Foreskin fibroblast (primary cell): ENCODE measurements at places on chromosomes 2 and 18.

- DNase-seq, result peak; percentile 48
These were observed 129.2 kb downstream of the RBMS1 start for GRCh38 chr2:160364364-160364763.

- DNase-seq, result no peak
These were observed 131.4 kb downstream of the STRN start for GRCh38 chr2:36834731-36835524.

DNA sequence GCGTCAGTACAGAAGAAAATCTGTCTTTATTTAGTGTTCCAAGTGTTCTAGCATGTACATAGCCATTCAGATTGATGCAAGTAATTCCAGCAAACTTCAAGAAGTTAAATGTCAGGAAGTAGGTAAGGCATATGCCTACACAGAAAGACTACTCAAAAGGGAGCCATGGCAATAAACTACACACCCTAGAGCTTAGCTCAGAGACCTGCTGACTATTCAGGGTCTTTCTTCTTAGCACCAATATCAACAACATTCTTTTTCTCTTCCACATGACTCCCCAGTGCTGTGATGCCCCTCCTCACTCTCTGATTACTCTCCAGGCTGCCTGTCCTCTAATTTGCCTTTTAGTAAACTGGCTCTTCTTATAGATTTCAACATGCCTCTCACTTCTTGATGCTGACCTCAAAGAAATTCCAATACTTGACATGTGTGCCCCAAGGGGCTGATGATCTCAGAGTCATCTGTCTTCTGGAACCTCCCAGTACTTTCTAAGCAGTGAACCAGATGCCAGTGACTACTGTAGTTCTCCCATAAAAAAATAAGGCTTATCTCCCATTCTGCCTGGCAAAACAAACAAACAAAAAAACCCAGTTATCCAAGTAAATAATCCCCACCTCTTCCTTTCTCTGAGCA, 909.2 kb upstream of the FANCL start:
- DNase-seq, result no peak

GRCh38 chr2:185537689-185538088, 200.9 kb upstream of the FSIP2 start:
- no peak for DNase-seq

DNA sequence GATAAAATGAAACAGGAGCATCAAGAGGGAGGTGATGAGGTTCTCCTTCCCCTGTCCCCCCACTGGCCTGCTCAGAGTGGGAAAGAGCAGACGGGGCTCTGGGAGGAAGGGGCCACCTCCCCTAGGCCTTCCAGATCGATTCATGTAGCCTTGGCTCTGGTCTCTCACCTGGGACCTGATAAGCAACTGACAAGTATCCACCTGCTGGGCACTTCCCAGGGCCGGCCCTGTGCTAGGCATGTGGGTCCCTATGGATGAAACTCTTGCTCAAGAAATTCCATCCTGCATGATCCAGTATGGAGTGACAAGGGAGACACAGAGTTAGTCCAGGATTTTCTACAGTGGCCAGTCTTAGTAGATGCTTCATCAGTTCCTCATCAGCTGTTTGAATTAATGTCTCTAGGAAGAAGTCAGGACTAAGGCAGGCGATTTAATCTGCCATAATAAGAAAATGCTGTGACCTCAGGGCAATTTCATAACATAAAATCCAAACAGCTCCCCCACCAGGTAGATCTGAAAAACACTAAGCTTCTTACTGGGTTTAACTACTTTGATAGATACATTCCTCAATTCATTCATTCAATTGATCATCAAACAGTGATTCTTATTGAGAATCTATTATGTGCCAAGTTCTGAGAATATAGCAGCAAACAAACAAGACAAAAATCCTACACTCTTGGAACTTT, 44.7 kb upstream of the ZFP36L2 start:
- no peak for DNase-seq

DNA sequence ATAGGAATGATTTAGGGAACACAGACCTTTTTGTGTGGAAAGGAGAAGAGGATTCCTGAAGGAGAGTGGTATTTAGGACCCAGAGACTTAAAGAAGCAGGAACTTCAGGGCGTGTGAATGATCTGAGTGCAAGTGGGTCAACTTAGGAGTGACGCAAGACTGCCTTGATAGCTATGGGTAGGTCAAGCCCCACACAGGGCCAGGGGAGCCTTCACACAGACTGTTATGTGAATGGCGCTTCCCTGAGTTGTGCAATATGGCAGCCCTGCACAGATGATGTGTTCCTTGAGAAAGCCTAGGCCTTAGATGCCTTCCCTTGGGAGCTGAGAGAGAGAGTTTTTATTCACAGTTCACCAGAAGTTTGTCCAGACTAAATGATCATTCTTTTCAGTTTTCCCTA, 47.1 kb upstream of the IGFBP5 start:
- no peak for DNase-seq

GRCh38 chr18:12554796-12555388, 103.0 kb downstream of the SPIRE1 start:
- no peak for DNase-seq

- no peak for DNase-seq
These were observed 93.4 kb downstream of the GLI2 start for GRCh38 chr2:120828829-120829632.

DNA sequence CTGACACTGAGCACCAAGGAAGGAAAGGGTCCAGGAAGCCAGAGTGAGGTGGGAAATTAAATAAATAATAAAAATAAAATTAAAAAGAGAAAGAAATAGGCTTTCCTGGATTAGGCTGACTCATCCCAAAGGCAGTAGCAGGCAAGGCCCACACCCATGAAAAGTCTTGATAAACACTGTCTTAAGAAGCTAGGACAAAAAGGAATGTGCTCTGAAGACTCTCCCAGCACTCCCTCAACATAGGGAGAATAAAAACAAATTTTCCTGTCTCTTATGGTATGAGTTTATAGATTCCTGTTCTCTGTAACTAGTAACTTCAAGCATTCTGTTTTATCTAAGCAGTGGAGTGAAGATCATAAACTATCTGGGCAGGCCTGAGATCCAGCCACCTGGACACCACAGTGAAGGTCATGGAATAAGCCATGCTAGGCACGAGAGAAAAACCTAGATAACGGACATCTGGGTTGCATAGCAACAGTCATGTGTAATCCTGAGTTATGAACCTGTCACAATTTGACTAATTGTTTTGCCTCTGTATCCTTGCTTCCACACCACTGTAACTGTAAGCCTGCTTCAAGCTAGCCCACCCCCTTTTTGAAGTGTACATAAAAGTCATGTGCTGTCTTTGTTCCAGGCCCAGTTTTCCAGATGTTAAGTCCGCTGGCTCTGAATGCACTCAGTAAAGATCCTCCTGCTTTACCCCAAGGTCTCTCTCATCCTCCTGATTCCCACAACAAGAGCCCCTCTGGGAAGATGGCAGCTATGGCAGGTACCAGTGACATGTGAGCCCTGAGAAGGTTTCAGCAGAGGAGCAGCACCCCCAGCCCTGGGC, 107.8 kb downstream of the NDUFA10 start:
- DNase-seq, result no peak

- DNase-seq, result peak; percentile 76
These were observed 4.7 kb downstream of the EEF1B2 start for GRCh38 chr2:206164261-206164862.

DNA sequence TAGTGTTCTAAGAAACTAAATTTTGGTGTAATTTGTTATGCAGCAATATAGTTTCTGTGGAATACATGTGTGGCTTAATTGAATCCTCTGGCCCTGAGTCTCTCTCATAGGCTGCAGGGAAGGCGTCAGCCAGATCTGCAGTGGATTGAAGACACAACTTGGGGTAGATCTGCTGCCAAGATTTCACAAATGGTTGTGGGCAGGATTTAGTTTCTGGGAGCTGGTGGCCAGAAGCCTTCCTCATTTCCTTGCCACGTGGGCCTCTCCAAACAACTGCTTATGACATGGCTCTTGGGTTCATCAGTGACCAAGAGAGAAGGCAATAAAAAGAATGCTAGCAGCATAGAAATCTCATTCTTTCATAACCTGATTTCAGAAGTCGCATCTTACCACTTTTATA, 28.2 kb downstream of the CCDC102B start:
- DNase-seq, result peak; percentile 50

- DNase-seq, result no peak
These were observed 106.8 kb downstream of the GRB14 start for GRCh38 chr2:164514491-164514890.

DNA sequence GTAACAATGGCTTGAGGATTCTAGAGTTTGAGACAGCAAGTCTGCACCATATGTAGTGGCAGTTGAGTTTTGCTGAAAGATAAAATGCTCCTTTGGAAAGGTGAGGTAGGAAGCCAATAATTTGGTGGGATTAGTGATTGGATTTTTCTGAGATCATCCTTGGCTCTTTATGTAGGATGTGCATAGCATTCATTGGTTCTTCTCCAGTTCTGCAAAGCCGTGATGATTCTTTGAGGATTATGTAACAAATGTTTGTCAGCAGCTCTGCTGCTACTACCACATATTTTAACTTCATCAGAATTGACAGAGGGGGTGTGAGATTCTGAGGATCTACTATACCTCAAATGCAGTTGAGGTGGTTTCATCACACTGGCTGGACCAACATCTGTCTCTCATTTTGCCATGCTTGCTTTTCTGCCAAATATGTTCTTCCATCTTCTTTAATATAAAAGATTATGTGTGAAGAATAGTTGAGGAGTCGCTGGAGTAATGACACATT, 188.9 kb upstream of the RASGRP3 start:
- peak; percentile 34 for DNase-seq

GRCh38 chr2:168355121-168355520, 101.0 kb upstream of the CERS6 start:
- DNase-seq, result no peak

DNA sequence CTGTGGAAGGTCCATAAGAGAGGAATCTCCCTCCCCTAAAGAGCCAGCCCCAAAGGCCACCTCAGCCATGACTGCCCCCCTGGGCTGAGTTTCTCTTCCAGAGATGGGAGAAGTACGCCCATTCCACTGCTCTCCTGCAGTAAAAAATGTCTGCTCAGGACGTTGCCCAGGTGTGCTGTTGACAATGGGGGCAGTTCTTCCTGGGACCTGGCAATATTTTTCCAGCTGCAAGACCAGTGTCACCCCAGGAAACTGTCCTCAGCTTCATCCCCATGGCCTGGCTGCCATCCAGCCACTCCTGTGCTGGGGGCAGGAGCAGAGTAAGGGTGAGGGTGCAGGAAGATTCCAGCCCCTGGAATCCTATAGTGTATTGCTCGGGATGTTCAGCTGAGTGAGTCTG, 14.3 kb downstream of the CELF4 start:
- no peak for DNase-seq

DNA sequence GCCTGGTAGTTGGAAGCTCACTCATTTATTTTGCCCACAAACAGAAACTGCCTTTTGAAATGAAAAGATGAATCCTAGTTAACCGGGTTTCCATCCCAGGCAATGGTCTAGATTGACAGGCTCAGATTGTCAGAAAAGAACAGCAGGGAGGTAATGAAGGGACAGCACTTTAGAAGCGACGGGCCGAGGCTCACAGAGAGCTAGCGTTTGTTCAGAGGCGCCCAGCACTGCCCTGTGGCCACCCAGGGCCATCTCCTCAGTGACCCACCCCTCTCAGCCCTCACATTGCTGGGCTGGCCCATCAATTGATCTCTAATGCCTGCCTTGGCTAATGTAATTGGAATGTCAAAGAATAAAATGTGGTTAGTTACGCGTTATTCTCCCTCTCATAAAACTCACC, 304.8 kb downstream of the CDCA7 start:
- no peak for DNase-seq

- DNase-seq, result no peak
These were observed 110.3 kb downstream of the KCNF1 start for GRCh38 chr2:11022064-11022463.

DNA sequence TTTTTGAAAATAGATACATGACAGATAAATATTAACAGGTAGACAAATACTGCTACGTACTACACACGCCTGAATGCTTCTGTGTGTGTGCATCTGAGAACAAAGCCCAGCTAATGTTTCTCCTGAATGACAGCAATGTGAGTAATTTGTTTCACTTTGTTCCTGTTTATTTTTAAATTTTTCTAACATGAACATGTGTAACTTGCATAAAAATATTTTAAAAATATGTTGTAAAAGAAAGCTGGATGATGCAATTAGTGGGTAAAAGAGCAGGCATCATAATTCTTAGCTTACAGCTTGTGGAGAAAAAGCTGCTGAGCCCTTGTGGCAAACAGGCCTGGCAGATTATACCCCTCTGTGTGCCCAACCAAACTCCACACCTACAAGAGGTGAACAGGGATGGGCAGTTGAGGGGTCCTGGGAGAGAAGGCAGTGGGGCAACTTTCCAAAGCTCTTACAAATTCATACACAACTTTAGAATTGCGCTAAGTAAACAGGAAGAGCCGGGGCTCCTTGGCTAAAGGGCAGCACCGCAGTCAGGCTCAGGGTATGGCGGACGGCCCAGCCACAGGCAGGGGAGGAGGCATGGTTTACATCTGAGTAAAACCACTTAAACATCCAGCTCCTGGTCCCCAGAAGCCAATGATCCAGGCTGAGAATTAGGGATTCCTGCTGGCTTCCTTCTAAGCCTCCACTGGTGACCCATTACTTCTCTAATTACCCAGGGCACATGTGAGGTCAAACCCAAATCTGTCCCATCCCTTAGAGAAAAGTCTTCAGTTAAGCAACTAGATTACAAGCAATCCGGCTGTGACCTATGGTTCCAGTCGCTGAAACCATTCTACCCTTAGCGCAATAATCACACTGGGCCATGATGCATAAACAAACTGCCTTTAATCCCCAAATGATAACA, 14.0 kb downstream of the PXDN start:
- peak; percentile 96 for DNase-seq

DNA sequence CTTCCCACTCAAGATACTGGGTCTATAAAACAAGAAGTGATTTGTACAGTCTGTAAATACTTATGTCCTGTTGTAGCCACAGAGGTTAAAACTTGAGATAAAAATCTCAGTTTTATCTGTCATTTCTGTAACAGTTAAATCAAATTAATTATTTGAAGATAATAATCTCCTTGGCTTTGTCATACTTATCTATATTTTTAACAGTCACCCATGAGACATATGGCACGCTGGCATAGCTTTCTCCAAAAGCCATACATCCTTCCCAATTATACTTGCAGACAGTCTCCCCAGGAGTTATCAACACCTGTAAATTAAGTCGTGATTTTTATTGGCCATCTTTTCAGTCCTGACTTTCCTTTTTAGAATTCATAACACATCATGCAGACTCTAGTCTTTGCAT, 68.9 kb upstream of the UNC80 start:
- DNase-seq, result no peak

- DNase-seq, result no peak
These were observed 205.1 kb upstream of the TNP1 start for GRCh38 chr2:217065012-217065290.

- no peak for DNase-seq
These were observed 85.2 kb upstream of the RPE start for GRCh38 chr2:209917154-209917771.
